ENCODE measurements at places on chromosomes 13 and 19.

- no peak for DNase-seq
Observed at GRCh38 chr19:16452325-16452724, 19.4 kb downstream of the EPS15L1 start.

- no peak for DNase-seq
Observed at GRCh38 chr19:13942023-13942684, 3.9 kb upstream of the PODNL1 start.

GRCh38 chr19:44685877-44686276 lies 13.1 kb upstream of the CEACAM16 start:
- DNase-seq: no peak

- DNase-seq: no peak
Observed at GRCh38 chr19:54422136-54422535, 6.9 kb downstream of the TTYH1 start.

- no peak for DNase-seq
Observed at GRCh38 chr13:50635504-50635903, 208.0 kb downstream of the DLEU7 start.

GRCh38 chr19:5246554-5247155 lies 94.0 kb downstream of the PTPRS start:
- DNase-seq: no peak

DNA sequence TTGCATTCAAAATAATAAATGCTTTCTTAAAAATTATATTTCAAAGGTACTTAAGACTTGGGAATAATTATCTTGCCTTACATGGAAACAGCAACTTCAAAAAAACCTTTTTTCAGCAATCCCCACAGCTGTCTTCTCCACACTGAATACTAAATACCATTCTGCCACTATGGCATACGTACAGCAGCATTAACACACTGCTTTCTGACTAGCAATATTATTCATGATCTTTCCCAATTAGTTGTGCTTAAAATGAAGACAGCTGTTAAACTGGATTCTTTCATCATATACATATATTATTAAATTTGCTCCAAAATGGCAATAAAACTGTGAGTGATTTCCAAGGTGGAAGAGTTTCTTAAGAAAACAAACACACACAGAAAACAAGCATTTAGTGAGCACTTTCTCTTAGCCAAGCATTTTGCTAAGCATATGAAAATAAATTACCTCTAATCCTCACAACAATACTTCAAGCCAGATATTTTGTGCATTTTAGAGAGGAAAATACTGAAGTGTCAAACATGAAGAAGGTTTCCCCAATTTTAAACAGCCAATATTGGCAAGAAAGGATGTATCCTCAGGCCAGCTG lies 609.5 kb downstream of the SLITRK1 start:
- no peak for DNase-seq

GRCh38 chr19:31348481-31349159 lies 616 bp downstream of the TSHZ3 start:
- no peak for DNase-seq

DNA sequence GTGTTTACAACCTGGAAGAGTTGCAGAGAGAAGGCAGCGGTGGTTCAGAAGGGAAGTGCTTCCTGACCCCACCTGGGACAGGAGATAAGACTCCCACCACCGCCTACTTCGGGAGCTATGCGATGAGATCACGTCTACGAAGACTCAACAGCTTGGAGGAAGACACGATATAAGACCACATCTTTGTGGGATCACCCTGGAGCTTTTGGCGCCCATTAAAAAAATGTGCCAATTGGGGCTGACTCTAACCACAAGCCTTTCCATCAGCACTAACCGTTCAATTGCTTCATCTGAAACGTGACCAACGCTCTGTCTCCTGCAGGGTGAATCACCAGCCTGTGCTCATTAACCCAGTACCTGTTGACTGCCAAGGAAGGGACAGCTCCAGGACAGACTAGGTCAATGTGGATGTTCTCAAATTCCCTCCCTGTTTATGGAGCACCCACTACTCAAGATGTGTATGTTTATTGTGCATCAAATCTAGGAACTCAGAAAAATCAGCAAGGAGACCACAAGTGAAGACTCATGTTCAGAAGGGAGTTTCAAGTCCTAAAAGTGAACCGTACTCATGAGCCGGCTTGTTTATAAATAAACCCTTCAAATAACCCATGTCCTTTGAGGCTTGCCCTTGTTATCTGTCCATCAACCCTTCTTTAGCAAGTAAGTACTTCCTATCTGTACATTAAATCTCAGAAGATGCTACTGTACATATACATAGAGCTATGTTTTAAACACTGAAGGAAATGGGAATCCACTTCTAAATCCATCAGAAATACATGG lies 67.5 kb downstream of the LATS2 start:
- no peak for DNase-seq

- DNase-seq: no peak
Observed at GRCh38 chr13:35833608-35834275, 297.4 kb downstream of the DCLK1 start.

DNA sequence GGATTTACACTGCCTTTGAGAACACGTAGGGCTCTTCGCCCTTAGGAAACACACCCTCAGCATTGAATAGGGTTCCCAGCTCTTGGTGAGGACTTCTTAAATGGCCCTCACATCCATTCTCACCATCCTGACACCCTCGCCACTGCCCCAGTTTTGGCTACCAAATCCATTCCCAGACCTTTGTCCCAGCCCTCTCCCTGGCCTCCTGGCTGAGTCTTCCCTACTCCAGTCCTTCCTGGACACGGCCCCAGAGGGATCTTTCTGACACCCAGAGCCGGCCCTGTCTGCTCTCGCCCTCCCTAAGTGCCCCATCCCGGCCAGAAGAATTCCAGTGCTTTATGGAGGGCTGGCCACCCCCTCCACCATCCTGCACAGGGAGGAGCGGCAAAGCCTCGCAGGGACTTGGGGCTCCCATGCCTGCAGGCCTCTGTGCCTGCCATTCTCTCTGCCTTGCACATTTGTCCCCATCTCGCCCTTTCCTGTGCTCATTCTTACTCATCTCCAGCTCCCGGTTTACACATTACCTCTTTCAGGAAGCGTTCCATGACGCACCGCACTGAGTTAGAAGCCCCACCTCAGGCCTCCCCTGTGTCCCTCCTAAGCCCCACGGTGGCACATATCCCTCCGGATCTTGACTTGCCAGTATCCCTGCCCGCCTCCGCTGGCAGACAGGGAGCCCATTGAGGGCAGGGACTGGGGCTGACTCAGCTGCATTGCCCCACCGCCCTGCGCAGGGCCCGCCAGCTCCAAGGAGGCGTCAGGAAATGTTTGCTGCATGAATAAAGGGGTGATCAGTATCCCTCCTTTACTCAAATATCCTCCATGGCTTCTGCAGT lies 11.0 kb upstream of the KLK14 start:
- DNase-seq: no peak

GRCh38 chr19:30780456-30780855 lies 408.3 kb downstream of the ZNF536 start:
- no peak for DNase-seq

DNA sequence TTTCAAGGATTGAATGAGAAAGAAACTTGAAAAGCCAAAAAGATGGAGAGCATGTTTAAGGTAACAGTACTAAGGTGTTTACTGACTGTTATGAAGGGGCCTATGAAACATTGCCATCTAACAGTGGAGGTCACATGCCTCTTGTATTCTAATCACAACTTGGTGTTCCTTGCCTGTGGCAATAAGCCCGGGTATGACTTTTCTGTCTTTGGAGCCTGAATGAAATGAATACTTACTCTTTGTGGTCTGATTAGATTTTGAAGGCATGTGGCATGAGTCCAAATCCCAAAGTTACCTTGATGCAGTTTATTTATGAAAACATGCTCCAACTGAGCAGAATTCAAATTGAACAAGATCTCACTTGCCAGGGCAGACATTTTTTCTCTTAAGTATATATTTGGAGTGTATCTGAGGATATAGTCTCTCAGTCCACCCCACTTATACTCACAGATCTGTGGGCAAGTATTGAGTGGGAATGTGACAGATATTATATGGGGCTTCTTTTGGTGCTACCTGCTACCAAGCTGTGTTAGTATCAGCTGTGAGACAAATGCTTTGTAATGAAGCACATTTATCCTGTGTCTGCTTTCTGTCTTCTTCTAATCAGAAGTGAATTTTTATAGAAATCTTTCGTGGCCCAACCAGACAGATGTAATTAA lies 67.5 kb downstream of the B3GLCT start:
- DNase-seq: no peak

- DNase-seq: no peak
Observed at GRCh38 chr19:36103842-36104552, 6.9 kb upstream of the OVOL3 start.

DNA sequence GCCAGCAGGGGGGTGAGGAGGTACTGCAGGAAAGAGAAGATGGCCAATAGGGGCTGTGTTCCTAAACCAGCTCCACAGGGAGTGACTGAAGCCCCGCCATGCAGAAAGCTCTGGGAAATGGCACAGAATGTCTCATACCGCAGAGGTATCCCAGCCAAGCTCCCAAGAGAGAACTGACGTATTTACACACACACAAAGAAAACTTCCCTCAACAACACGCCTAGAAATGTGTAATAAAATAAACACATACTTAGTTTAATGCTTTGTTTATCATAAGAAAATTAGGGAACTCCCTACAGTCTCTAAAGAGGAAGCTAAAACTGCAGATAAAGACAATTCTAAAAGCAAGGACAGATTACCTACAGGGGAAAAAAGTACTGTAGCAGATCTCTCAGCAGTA lies 40.0 kb downstream of the ESD start:
- DNase-seq: no peak

DNA sequence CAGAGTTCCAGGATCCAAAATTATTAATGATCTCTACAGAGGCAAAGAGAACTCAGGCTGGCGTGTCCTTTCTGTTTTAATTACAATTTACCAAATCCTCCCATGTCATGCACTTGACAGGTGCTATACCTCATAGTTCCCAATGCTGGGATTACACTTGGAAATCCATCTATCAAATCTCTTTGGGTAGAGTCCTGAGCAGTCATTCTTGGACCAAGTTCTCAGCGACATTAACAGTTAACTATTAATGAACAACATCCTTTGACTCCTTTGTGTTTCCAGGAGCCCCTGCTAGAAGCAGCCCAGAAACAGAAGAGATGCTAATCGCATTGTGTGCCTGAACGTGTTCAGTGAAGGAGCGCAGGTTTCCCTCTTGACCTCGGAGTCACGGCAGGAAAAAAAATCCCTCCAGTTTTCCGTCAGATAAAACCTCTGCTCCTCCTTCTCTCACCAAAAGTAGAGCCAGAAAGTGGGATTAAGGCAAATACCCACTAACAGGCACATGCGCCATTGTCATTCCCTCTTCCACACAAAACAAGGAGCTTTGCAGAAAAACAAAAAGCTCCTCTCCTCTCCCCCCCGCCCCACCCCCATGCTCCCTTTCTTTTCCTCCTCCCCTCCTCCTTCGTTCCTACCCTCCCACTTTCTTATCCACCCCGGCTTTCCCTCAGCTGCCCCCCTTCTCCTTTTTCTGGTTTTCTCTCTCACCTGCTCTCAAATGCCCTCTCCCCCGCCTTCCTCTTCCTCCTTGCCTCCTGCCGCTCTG lies 224.7 kb downstream of the ZIC5 start:
- DNase-seq: no peak
